Chondrocyte (in vitro differentiated cells): ENCODE measurements at places on chromosomes 13 and 19. TPM values are rescaled to one million over a fixed set of nuclear protein-coding genes. Genes with fewer than 3 reads are reported as not detected.

The OR10H1 gene
- total RNA-seq = not detected in 3 replicates

DNA sequence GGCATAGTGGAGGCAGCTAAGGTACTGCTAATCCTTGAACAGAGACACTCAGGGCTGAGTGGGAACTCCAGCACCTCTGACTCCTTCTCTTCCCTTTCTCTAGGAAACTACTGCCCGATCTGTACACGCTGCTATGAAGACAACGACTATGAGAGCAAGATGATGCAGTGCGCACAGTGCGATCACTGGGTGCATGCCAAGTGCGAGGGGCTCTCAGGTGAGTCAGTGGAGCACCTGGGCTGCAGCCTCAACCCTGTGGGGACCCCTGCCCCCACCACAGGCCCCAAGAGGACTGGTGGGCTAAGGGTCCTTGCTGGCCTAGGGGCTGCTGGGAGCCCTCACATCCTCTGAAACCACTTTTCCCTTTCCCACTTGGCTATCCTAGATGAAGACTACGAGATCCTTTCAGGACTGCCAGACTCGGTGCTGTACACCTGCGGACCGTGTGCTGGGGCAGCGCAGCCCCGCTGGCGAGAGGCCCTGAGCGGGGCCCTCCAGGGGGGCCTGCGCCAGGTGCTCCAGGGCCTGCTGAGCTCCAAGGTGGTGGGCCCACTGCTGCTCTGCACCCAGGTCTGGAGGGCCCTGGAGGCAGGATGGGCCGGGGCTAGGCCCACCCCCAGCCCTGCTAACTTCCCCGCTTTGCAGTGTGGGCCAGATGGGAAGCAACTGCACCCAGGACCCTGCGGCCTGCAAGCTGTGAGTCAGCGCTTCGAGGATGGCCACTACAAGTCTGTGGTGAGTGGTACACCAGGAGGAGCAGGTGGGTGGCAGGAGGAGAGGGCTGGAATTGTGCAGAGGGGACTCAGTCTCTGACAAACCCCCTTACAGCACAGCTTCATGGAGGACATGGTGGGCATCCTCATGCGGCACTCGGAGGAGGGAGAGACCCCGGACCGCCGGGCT, 9.5 kb downstream of the KMT2B start:
- DNase-seq = no peak

The ZNF837 gene
- total RNA-seq = 2.0 to 3.5 TPM (median 2.5 TPM) in 3 replicates

The CD33 gene
- total RNA-seq = not detected in 3 replicates

The TJP3 gene
- not detected in 3 replicates for total RNA-seq

DNA sequence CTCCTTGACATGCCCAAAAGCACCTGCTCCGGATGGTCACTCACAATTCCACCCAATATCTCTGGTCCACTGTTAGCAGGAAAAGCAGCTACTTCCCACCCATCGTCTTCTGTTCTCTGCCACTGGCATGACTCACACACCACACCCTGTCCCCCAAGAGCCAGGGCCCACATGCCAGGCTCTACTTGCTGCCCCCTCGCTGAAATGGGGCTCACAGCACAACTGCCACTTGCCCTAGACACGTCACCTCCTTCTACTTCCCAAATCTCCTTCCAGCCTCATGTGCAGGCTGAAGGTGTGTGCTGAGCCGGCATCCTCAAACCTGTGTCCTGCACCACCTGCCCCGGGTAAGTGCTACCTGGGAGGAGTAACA, 65.0 kb downstream of the TBC1D4 start:
- DNase-seq = no peak

DNA sequence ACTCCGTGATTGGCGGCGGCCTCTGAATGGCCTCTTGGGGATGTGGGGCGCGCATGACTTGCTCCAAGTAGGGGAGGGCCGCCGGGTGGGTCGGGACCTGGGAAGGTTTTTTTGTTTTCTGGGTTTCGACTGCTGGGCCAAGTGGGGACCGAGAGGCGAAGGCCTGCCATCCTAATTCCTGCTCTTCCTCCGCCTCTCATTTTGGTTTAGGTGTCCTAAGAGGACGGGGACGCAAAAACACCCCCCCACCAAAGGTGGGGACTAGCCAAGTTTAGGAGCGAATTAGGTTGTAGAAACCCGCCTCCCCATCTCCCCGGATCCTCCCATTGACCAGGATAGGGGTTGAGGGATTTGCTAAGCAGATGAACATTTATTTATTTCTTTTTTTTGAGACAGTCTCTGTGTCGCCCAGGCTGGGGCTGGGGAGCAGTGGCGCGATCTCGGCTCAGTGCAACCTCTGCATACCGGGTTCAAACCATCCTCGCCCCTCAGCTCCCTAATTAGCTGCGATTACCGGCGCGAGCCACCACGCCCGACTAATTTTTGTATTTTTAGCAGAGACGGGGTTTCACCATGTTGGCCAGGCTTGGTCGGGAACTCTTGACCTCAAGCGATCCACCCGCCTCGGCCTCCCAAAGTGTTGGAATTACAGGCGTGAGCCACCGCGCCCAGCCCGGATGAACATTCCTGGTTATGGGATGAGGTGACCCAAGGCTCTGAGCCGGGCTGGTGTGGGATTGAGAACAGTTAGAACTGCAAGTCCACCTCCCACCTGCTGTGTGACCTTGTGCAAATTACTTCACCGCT, 838 bp downstream of the PPP2R1A start:
- DNase-seq = no peak

The PSG4 gene
- 0.60 TPM in 1 of 3 replicates, not detected in the others for total RNA-seq

GRCh38 chr19:44635581-44636438, 7.9 kb upstream of the PVR start:
- DNase-seq = no peak

DNA sequence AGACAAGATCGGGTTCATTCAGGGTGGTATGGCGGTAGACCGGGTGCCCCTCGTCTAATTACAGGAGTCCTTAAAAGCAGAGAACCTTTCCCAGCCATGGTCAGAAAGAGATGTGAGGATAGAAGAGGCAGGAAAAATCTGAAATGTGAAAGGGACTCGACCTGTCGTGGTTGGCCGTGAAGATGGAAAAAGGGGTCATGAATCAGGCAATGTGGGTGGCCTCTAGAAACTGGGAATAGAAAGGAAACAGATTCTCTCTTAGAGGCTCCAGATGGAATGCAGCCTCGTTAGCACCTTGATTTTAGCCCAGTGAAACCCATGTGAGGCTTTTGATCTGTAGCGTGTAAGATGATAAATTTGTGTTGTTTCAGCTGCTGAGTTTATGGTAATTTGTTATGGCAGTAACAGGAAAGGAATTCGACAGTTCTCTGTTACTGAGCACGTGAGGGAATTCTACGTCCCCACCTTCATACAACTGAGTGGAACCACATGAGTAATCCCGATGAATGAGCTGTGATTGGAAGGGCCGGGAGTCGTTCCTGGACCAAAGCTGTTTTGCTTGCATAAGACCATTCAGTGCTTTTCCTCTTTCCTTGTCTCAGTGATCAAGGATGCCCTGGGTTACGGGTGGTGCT, 11.0 kb upstream of the CA11 start:
- no peak for DNase-seq

DNA sequence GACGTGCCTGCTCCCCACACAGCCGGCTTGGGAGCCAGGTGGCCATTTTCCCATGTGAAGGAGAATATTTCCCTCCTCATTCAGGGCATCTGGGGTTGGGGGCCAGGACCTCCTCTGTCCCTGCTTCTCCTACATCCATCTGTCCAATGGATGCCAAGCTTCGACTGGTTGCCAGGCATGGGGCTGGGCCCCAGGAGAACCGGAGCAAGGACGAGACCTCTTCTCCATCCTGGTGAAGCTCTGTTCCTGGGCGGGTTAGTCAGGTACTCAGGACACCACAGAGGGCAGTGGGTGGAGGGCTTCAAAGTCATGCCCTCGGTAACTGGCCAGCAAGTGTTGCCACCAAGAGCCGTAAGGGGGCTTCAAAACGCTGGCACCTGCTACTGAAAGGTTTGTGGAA, 22.3 kb upstream of the SLC15A1 start:
- DNase-seq = no peak

GRCh38 chr13:30111810-30112209, 195.5 kb downstream of the KATNAL1 start:
- DNase-seq = no peak

The LGALS7 gene
- not detected in 3 replicates for total RNA-seq

DNA sequence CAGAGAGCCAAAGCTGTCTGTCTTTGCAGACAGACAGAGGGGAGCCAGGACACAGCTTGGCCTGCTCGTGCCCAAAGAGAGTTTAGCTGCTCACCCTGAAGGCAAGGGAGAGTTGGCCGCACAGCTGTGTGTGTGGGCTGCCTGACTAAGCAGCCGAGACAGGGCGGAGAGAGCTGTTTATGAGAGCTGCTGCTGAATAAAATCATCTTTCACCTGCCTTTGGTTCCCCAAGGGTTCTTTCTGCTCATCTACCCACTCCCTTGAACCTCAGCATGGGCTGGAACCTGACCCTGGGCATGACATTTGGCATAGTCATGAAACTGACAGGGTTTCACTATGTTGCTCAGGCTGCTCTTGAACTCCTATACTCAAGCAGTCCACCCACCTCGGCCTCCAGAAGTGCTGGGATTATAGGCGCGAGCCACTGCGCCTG, 98.2 kb downstream of the RBM26 start:
- no peak for DNase-seq

DNA sequence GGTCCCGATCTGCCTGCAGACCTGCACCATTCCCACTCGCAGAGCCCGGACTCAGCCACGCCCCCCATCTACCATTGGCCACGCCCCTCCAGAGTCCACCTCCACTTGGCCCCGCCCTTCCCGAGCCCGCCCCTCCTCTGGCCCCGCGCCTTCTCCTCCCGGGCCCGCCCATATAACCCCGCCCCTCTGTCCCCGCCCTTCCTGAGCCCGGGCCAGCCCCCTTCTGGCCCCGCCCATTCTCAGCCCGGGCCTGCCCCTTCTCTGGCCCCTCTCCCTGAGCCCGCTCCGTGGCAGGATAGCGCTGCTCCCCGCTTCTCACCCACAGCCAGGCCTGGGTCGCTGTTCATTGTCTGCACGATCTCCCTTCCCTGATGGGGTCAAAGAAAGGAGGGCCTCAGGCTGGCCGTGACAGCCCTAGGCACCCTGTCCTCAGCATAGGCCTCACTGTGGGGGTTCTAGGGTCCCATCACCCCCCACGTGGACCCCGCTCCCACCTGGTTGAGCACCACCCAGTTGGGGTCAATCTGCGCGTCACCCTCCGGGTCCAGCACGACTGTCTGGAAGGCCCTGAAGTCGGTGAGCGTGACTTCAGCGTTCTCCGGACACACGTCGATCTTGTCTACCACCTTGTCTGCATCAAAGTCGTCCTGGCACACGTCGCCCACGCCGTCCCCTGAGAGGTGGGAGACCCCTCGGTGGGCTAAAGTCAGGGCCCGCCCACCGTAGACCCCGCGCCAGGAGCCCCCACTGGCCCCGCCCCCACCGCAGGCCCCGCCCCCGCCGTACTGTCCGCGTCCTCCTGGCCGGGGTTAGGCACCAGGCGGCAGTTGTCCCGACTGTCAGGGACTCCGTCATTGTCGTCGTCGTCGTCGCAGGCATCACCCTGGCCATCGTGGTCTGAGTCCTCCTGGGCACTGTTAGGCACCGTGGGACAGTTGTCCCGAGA, 5.7 kb downstream of the COMP start:
- no peak for DNase-seq

- DNase-seq = no peak
Observed at GRCh38 chr19:52646571-52647217, 8.5 kb upstream of the ZNF83 start.

DNA sequence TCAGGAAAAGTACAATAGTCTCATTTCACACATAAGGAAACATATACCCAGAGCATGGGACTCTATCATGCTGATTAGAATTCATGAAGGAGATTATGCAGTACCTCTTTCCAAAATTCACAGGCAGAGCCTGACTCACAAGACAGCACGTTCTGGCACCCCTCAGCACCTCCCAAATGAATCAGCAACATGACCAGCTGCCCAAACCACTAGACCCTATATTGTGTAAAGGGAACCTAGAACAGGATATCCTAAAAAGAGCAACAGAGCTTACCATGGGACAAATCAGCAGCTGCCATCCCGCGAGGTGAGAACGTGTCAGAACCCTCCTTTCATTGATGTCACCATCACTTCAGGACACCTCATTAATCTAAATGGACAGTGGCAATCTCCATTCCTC, 2.5 kb downstream of the ZNF426 start:
- no peak for DNase-seq

DNA sequence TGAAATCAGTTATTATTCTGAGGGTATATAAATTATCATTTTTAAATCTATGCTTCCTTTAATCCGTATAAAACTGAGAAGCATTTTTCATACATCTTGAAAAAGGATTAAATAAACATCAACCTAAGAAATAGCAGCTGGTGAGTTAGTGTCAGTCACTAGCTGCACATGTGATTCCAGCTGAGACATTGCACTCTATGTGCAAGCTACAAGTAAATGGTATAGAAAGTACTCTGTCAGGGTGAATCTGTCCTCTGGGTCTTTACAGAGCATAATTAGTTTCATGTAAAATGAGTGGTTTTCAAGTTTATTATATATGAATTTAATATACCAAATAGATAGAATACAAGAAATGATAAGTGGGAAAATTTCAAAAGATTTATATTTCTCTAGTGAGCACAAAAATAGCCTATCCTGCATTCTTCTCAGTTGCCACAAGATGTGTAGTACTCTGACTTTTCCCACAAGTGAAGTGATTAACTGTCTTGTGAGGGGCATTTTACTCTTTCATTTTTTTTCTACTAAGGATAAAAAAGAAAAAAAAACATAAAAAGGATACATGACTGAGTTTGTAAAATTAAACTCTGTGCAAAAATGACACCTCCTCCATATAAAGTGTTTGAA, 1372.1 kb downstream of the PCDH9 start:
- no peak for DNase-seq

DNA sequence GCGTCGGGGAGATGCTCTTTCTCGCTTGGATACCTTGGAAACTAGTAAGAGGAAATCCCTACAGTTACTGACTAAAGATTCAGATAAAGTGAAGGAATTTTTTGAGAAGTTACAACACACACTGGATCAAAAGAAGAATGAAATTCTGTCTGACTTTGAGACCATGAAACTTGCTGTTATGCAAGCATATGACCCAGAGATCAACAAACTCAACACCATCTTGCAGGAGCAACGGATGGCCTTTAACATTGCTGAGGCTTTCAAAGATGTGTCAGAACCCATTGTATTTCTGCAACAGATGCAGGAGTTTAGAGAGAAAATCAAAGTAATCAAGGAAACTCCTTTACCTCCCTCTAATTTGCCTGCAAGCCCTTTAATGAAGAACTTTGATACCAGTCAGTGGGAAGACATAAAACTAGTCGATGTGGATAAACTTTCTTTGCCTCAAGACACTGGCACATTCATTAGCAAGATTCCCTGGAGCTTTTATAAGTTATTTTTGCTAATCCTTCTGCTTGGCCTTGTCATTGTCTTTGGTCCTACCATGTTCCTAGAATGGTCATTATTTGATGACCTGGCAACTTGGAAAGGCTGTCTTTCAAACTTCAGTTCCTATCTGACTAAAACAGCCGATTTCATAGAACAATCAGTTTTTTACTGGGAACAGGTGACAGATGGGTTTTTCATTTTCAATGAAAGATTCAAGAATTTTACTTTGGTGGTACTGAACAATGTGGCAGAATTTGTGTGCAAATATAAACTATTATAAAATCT, 2.7 kb upstream of the KCNRG start:
- DNase-seq = no peak

- DNase-seq = peak; percentile 59
Observed at GRCh38 chr19:46601318-46602224, at the start of gene CALM3. CALM3 (plus strand) TSS chr19:46601330; CDS start chr19:46601435, 105 bp downstream.

The PTPRS gene
- total RNA-seq = 129 to 133 TPM (median 130 TPM) in 3 replicates

GRCh38 chr19:2139385-2140137, 11.8 kb downstream of the AP3D1 start:
- DNase-seq = no peak

GRCh38 chr13:63041640-63042414, 1626.2 kb upstream of the PCDH20 start:
- no peak for DNase-seq

- peak; percentile 65 for DNase-seq
Observed at GRCh38 chr19:5586300-5587070, 18.7 kb upstream of the TINCR start.
